SJSA1 (cell line): ENCODE measurements at places on chromosomes 4 and X. TPM values are rescaled to one million over a fixed set of nuclear protein-coding genes. Genes with fewer than 3 reads are reported as not detected.

Gene PHOX2B
- not detected in 2 replicates for total RNA-seq

Gene AWAT2
- not detected in 2 replicates for total RNA-seq

Gene XK
- 1.9 and 2.8 TPM in 2 replicates for total RNA-seq

Gene TBX22
- not detected in 2 replicates for total RNA-seq

Gene FREM3
- total RNA-seq: 0.09 TPM in 1 of 2 replicates, not detected in the other

Gene PGM2
- total RNA-seq: 14.8 and 20.9 TPM in 2 replicates

Gene NPNT
- not detected in 2 replicates for total RNA-seq

Gene CDX4
- not detected in 2 replicates for total RNA-seq

Gene MAGEA1
- total RNA-seq: not detected in 2 replicates

Gene UGT2B11
- not detected in 2 replicates for total RNA-seq
